Fibroblast of pulmonary artery (primary cell): ENCODE measurements at places on chromosomes 2 and 18.

DNA sequence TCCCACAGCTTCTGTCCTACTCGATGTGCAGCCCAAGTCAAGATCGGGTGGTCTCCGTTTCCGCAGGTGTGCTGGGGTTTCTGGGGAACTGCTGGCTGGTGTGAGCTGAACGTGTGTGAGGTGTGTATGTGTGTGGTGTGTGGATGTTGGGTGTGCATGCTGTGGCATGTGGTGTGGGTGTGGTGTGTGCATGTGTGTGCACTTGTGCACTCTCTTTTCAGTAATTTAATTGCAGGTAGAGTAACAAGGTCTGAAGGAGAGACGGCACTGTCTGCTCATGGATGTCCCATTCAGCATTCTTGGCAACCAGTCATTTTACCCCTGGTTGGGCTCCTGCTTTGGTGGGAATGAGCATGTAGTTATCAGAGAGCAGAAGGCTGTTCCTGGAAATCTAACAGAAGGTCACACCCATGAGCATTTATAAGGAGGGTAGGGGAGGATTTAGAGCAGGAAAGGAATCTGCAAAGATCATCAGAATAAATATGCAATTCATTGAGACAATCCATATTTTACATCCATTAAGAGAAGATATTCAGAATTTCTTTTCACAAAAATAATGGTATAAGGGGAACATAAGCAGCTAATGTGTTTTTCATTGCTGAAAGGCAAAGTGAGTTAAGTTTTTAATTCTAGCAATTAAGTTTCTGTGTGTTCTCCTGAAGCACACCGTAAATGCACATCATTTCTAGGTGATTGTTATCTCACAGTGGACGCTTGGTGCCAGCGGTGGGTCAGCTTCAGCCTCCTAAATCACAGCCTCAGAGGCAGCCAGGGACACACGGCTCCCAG, 60.7 kb downstream of the ADI1 start:
- DNase-seq = no peak

DNA sequence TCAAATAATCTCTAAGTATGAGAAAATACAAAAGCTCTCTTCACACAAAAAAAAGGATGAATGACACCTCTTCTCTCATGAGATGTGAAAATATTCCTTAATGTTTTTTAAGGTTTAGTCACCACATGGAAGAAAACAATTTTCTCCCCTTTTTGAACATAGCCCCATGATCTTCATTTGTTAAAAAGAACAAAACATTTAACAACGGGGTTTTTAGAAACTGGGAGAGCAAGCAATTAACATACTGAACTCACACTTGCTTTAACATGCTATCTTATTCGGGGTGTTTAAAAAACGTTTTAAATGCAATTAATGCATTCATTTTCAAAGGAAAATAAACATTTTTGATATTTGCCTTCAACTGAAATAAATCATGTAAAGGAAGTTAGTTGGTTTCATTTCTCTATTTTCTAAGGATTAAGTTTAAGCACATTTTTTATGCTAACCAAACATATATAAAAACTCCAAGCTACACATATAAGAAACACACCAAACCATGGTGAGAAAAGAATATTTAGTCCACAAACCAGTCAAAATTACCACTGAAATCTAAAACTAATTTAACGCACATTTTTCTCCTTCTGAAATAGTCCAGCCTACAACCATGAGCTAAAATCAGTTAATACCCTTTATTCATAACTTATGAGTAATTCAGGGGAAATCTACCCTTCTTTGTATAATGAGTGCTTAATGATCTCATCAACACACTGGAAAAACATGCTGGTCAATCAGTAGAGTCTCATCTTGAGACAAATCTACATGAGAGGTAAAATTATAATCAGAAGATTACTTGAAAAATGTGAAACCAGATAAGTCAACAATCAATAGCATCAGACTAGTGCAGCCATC, 8.2 kb downstream of the FBXO11 start:
- no peak for DNase-seq

GRCh38 chr2:41934329-41934958, 113.4 kb upstream of the PKDCC start:
- peak; percentile 69 for DNase-seq

GRCh38 chr2:182855376-182855775, 11.1 kb downstream of the FRZB start:
- DNase-seq = no peak

DNA sequence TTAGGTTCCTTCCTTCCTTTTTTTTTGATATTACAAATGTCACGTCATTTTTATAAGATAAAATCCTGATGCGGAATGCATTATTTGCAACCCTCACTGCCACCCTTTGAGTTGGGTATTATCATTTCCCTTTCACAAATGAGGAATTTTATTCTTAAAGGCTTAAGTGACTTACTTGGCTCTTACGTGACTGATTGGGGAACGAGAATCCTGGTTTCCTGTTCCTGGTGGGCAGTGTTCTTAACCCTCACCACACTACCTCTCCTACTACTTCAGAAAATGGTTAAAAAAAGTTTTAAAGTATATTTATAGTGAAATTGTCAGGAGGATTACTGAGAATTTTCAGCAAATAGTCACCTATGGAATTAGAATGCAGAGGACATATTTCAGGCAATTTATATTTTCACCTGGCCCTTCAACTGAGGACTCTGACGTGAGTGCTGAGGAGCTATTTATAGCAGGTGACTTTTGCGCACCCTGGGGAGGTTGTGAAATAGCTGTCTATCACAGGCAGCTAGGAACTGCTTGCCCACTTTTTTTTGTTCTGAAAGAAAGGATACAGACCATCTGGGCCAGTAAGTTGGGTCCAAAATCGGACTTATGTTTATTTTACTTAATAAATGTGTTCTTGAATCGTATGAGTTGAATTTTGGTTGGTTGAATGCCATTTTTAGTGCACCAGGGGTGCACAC, 18.7 kb upstream of the RASGRP3 start:
- DNase-seq = peak; percentile 22

DNA sequence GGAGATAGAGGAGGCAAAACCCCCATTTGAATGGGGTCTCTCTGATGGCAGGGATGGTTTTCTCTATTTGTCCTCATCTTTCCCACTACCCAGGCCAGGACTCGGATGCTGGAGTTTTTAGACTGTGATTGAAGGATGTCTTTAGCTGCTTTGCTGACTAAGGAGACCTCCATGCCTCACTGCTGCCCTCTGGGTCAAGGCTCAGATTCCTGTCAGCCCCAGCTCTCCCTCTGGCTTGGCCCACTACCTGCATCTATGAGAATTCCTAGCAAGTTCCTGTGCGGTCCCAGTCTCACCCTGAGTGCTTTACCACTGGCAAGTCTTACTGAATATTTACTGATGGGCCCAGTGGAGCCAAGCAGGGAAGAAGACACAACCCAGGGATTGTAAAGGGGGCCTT, 184.0 kb downstream of the CELF4 start:
- DNase-seq = no peak

DNA sequence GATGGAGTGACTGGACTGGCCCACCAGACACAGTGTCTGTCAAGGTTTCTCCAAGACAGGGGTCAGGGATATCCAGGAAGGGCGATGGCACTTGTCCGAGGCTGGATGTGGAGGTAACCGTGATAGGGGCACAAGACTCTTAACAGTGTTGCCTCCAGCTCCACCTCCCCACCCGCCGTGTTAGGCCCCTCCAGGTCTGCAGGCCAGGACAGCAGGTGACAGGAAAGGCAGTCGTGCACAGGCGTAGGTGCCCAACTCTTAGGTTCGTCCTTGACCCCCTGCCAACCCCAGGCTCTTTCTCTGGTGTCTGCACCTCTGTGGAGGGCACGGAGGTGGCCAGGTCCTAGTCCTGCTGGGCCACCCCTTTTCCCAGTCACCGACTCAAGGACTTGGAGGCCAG, 10.1 kb downstream of the ITM2C start:
- no peak for DNase-seq

GRCh38 chr2:47043891-47044239, 111.2 kb downstream of the STPG4 start:
- DNase-seq = no peak

DNA sequence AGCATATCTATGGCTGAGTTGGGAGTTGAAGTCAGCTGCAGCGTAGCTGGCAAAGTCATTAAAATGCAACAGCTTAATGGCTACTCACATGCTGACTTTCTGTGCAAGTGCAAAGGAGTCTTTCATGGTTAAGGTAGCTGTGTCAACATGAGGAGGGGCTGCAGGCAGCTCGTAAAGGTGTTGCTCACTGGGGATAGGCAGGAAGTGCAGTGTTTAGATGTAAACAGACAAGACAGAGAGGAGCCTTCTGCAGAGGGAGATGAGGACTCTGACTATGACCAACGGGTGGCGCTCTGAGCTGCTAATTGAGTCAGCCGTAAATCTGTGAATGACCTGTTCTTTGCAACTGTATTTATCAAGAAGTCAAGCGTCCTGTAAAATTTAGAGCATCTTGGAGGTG, 22.3 kb upstream of the CAVIN2 start:
- DNase-seq = peak; percentile 53

GRCh38 chr2:241412144-241412543, 56.1 kb downstream of the FARP2 start:
- DNase-seq = peak; percentile 92

- no peak for DNase-seq
Observed at GRCh38 chr18:50170004-50170403, 24.9 kb downstream of the MYO5B start.

DNA sequence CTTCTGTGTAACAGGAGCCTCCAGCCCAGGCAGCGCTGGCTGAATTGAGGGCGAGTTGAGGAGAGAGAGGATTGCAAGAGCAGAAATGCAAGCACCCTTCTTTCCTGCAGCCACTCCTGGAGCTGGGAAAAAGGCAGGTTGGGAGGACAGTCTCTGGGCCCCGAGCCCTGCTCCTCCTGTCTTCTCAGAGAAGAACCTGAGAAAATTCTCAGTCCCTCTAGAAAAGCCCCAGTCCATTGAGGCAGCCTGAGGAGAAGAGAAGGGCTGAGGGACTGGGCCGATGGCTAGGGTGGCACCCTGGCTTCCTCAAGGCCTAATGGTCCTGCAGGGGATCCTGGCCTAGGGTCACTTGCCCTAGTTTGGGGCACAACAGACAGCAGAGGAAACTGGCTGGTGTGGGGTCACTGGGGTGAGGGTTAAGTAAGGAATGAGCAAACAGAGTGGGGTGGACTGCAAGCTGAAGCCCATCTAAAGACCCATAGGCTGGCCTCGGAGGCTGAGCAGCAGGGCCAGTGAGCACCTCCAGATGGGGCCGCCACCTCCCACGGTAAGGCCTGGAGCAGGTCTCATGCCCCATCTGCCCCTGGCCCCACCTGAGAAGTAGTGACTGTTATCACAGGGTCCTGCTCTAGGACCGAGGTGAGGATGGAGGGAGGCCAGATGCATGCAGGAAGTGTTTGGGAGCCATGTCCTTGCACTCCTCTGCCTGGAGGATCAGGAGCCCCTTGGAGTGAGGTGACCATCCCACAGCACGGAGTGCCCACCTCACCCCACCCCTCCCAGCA, 12.4 kb downstream of the CIB4 start:
- DNase-seq = no peak

DNA sequence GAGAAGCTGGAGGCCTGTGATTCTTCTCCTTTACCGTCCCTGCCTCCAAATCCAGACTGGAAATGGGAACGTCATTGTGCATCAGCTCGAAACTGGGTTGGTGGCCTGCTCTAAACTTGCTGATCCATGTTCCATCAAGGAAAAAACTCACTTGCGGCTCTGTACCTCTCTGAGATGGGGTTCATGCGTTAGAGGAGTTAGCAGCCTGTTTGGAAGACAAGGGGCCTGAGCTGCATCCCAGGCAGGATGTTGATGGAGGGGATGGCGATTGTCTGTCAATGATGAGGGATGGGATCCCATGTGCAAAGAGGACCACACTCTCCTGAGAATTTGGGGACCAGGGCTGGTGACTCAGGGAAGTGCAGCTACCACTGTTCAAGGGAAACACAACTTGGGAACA, 26.0 kb downstream of the TWIST2 start:
- DNase-seq = no peak

DNA sequence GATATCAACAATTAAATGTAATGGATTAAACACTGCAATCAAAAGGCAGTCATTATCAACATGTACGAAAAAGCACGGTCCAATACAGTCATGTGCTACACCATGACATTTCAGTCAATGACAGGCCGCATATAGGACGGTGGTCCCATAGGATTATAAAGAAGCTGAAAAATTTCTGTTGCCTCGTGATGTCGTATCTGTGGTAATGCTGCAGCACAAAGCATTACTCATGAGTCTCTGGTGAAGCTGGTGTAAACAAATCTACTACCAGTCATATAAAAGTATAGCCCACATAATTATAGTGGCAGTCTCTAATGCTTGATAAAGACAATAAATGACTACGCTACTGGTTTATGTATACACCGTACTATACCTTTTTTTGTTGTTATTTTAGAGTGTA, 58.4 kb downstream of the RABL2A start:
- DNase-seq = no peak

DNA sequence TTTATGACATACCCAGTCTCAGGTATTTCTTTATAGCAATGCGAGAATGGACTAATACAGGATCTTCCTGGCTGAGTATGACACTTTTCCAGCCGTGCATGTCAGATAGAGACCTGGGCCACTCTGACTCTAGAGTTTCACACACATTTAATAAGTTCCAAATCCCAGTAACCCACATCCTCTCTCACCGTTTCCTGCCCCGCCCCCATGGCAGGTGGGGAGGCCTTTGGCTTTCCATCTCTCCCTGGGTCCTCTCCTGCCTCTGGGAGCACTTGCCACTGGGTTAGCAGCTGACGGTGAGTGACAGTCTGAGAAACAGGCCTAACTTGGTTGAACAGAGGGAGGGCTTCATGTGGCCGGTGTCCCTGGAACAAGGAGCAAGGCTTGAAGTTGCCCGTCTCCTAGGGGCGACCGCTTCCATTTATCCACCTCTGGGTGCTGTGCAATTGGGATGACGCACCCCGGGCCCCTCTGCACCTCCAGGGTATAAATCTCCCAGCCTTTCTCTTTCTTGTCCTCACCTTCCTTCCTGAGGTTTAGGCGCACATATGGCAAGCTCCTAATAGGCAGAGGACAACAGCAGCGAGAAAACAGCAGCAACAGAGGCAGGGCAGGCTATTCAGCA, 152.7 kb upstream of the HDAC4 start:
- no peak for DNase-seq

DNA sequence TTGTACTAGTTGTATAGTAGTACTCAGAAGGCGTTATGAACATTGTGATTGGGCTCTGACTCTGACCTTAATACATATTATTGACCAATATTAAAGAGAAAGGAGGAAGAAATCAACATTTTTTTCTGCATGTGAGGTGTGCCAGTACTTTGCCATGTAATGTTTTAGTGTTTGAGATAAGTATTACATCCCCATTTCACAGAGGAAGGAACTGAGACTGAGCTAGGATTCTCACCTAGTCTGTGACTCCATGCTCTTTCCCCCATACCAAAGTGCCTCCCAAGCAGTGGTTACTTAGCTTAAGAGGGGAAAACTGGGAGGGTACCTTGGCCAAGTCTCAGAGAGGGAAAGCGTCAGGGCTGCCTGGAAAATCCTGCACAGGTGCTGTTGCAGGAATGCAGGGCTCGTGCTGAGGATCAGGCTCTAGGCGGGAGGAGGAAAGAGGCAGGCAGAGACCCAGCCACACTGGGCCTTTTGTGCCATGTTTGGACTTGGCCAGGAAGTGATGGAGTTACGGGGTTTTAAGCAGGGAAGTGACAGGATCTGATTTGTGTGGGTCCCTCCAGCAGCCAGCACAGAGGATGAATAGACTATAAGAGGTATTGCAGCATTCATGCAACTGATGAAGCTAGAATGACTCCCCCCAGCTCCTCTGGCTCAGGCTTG, 1.7 kb downstream of the PNKD start:
- no peak for DNase-seq

- DNase-seq = no peak
Observed at GRCh38 chr2:128261245-128262128, 57.2 kb downstream of the HS6ST1 start.
